NCI-H82 (cell line): ENCODE measurements at places on chromosomes 2 and 18.

DNA sequence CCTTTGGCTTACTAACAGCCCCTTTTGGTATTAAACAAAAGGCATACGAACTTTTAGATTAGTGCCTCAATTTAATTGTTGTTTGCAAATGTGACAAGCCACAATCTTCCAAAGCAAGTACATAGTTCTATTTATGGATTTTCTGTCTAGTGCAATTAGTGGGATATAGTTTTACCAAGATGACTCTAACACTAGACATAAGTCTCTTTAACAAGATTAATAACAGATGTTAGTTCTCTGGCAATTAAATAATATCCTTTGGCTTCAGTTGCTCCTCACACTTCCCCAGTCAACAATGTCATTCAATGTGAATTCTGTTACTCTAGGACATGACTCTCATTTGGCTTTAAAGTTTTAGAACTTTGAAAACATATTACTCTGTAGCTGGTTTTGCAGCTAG, 16.7 kb upstream of the MC4R start:
- peak; percentile 88 for DNase-seq

- no peak for DNase-seq
These were observed 79.5 kb downstream of the POLR1A start for GRCh38 chr2:86025976-86026743.

- DNase-seq: peak; percentile 37
These were observed 51.5 kb downstream of the USP37 start for GRCh38 chr2:218516614-218517013.

DNA sequence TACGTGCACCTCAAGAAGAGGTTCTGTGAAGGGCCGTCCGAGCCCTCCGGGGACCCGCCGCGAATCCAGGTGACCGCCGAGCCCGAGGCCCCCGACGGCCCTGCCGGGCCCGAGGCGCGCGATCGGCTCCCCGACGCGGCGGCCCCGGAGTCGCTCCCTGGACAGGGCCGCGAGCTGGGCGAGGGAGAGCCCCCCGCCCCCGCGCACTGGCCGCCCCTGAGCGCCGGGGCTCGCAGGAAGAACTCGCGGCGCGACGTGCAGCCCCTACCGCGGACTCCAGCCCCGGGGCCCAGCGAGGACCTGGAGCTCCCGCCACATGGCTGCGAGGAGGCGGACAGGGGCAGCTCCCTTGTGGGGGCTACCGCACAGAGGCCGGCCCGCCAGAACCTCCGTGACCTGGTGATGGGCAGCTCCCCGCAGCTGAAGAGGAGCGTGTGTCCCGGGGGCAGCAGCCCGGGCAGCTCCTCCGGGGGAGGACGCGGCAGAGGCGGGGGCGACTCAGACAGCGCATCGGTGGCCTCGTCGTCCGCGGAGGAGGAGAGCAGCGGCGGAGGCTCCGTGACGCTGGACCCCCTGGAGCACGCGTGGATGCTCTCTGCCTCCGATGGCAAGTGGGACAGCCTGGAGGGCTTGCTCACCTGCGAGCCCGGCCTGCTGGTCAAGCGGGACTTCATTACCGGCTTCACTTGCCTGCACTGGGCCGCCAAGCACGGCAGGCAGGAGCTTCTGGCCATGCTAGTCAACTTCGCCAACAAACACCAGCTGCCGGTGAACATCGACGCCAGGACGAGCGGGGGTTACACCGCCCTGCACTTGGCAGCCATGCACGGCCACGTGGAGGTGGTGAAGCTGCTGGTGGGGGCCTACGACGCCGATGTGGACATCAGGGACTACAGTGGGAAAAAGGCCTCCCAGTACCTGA, 812 bp downstream of the SOWAHC start:
- peak; percentile 66 for DNase-seq

DNA sequence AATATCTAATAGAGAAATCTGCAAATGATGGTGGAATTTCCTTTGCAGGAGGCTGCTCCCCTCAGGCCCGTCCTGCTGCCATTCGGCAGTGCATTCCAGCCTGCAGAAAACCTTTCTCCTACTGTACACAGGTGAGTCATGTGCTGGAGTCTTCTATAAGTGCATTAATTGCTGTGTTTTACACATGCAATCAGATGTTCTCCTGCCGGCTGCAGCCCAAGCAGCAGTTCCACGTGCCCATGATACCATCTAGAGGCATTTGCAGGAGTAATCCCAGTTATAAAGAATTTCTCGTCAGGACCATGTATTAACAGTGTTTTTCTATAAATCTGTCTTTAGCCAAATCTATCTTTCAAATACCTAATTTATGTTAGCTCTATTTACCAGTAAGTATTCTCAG, 304.7 kb upstream of the HNMT start:
- DNase-seq: peak; percentile 34

GRCh38 chr2:109423556-109424359, 190.0 kb downstream of the SEPTIN10 start:
- no peak for DNase-seq

DNA sequence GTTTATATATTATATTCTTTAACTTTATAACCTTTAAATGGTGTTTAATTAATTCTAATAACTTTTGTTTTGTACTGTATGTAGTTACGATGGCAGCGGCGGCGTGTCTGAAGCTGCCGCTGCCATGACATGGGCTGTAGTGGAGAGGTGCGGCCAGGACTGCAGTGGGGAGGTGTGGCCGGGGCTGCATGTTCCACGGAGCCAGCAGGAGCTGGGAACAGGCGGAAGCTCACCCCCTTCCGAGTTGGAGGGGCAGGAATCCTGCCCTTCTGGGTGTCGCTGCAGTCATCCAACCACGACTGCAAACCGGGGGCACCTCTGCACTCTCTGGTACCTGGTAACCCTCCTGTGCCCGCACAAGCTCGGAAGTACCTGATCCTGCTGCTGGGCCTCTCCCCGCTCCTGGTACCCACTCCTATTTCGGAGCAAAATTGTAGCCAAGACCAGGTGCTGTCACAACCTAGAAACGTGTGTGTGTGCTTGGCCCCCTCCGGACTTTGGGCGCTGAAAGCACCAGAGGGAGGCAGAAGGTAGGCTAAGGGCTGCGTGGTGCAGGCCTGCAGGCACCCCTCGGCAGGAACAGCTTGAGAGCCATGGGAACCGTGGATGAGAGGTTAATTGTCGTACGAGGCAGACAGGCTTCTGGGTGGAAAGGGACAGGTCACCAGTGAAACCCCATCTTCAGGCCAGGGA, 1329.7 kb upstream of the SLC39A10 start:
- no peak for DNase-seq

GRCh38 chr2:32739664-32740063, 111.8 kb downstream of the TTC27 start:
- DNase-seq: no peak

DNA sequence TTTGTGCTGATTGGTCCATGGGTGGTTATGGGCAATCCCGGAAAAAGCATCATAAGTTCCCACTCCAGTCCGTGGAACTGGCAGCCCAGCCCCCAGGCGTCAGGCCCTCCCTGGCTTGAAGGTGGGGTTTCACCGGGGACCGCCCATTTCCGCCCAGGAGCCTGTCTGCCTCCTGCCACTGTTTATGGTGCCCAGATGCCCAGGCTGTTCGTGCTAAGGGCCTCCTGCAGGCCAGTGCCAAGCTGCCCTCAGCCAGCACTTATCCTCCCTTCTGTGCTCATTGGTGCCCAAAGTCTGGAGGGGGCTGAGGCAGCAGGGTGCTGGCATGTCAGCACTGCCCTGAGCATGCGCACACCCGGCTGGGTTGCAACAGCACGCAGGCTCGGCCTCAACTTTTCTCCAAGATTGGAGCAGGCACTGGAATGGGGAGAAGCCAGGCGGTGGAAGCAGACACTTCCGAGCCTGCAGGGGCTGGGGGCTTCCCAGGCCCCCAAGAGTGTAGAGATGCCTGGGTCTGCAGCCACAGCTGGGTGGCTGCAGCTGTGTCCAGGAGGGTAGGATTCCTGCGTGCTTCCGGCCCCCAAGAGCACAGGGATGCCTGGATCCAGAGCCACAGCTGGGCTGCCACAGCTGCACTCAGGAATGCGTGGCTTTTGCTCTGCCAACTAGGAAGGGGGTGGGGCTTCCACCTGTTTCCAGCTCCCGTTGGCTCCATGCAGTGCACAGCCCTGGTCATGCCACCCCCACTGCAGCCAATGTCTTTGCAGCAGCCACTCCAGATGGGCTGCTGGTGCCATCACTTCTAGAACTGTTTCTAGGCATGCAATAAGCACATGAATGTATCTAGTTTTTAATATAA, 74.0 kb downstream of the AGPS start:
- no peak for DNase-seq

GRCh38 chr18:56019156-56019555, 431.2 kb upstream of the TCF4 start:
- no peak for DNase-seq

GRCh38 chr2:27624943-27625342, 3.9 kb downstream of the CCDC121 start:
- DNase-seq: no peak
